ENCODE measurements at places on chromosomes 11 and 22.

DNA sequence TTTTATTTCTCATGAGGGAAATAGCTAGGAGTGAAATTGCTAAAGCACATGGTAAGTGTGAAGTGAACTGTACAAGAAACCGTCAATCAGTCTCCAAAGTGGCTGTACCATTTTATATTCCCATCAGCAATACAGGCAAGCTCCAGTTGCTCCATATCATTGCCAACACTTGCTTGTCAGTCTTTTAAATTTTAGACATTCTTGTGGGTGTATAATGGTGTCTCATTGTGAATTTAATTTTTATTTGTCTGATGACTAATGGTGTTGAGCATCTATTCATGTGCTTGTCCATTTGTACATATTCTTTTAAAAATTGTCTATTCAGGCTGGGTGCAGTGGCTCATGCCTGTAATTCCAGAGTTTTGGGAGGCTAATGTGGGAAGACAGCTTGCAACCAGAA, 34.1 kb upstream of the SMCO4 start:
- no peak for DNase-seq

- peak; percentile 47 for DNase-seq
These were observed 85.2 kb downstream of the TSPAN18 start for GRCh38 chr11:44811841-44812448.

- DNase-seq = peak; percentile 88
These were observed 17.3 kb upstream of the EIF3D start for GRCh38 chr22:36546092-36546804.

DNA sequence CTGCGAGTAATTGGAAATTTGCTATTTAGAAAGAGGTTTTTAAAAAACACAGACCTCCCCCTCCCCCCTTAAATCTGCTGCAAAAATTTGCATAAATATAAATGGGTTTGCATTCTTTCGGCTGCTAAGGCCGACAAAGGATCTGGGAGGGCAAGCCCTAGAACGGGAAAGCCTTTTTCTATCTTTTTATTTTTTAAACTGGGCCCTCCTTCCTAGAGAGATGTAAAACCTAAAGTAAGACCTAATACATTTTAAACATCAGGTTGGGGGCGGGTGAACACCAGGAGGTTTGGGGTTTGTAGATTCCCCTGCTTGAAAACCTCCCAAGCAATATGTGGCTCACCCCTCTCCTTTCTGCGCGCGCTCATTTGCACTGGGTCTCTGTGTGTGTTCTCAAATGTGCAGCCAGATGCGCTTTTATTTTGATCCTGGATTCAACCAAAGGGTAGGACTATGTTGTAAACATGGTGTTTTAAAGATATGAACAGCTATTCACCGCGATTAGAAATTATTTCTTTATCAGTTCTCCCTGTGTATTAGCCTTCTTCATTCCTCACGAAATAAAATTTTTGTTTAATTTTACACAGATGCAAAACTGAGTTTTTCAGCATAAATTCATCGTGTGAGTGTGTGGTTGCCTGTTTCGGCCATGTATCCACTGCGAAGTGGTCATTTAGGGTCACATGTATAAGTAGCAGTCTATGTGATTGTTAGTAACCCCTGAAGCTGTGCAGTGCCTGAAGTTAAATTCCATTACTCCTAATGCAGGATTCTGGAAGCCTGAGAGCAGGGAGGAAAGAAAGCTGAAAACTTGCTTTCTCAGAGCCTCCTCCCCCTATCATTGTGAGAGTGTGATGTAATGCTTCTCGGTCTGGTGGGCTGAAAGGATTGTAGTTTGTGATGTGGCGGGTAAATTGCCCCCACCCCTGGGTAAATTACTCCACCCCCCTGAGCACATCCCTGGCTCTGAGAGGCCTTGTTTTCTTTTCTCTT, 988 bp downstream of the TNRC6B start:
- no peak for DNase-seq

GRCh38 chr11:71568704-71569349, 3.5 kb downstream of the KRTAP5-10 start:
- DNase-seq = no peak

DNA sequence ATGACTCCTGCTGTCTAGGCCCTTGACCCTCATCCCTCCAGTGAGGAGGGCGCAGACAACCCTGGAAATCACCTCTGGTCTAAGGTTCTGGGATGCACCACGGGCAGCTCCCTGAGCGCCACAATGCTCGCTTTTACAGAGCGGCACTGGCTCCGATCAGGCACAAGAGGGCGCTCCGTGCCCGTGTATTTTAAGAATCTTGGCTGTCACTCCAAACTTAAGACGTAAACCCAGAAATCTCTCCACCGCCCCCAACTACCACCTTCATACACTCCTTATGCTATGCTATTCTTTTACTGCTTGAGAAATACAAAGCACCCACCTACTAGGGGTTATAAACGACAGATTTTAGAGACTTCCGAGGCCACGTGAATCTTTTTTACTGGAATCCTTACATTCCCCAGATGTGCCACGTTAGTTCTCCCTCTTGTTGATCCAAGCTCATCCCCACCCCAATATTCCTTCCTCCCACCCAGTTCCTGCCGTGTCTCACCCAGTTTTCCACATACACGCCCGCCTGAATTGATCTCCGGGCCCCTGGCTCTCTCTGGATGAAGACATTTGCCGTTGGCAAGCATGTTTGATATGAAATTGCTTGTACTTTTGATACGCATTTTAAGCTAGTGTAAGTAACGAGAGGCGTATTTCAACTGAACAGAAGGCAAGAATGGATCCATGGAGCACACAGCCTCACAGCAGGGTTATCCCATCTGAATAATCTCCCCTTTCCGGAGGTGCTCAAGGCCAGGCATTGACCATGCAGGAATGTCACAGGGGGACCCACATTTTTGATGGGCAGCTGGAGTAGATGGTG, 453.5 kb downstream of the OPCML start:
- peak; percentile 74 for DNase-seq

GRCh38 chr11:114196997-114197703, 99.0 kb upstream of the NNMT start:
- no peak for DNase-seq

DNA sequence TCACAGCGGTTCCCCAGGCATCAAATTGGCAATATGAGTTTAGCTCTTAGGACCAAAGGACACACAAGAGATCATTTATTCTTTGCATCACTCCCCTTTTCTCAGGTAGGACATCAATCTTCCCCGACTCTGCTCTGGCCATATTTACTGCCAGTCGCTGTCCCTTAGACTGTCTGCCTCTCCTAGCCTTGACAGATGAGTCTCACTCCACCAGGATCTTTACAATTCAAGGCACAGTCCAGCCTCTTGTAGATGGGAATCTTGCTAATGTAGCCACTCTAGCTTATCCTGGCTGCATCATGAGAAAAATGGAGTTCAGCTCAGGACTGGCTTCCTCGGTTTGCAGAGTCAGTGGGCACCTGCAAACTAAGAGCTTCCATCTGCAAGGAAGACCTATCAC, 915.2 kb downstream of the NTM start:
- no peak for DNase-seq
